ENCODE measurements at places on chromosomes 2 and 18. TPM values are rescaled to one million over a fixed set of nuclear protein-coding genes. Genes with fewer than 3 reads are reported as not detected.

- no peaks in the 10 kb centered on the region for H3K36me3 ChIP-seq
- no peak overlapping the region for H3K27ac ChIP-seq
- no peak overlapping the region for H3K4me3 ChIP-seq
Observed at GRCh38 chr2:74387346-74387745, 7.2 kb upstream of the DCTN1 start.

- H3K27me3 ChIP-seq, result no peaks in the 10 kb centered on the region
- no peak overlapping the region for H3K27ac ChIP-seq
- no peaks in the 10 kb centered on the region for H3K4me1 ChIP-seq
- no peak for DNase-seq
- no peak overlapping the region for H3K4me3 ChIP-seq
Observed at GRCh38 chr18:28015671-28016070, 161.3 kb downstream of the CDH2 start.

Gene ABCB6
- total RNA-seq, result 40.4 TPM

GRCh38 chr2:28389399-28390240, 3.0 kb upstream of the FOSL2 start:
- H3K4me1 ChIP-seq, result peaks cover 13% of the 10 kb centered on the region
- no peaks in the 10 kb centered on the region for H3K36me3 ChIP-seq
- peak overlapping the region; percentile 68 for H3K4me3 ChIP-seq
- no peaks in the 10 kb centered on the region for H3K27me3 ChIP-seq
- H3K27ac ChIP-seq, result peak overlapping the region; percentile 100

Gene SCLY
- 7.7 TPM for total RNA-seq

Gene KCNIP3
- 2.9 TPM for total RNA-seq

DNA sequence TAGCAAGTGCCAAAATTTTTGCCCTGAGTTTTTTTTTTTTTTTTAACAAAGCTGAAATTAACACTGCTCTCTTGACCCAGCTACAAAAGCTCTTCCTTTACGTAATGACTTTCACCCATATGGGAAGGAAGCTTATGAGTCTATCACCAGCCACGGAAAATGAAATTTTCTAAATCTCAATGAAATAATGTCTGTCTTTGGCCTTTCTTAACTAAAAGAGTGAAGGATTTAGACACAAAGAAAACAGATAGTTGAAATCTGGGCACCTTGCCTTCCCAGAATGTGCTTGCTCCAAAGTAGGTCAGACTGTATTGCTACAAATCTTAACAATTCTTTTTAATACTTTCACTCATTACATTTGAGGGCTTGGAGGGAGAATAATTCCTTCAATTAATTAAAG, 180.8 kb upstream of the MGAT5 start:
- H3K27me3 ChIP-seq, result no peaks in the 10 kb centered on the region
- H3K4me3 ChIP-seq, result no peak overlapping the region
- no peak for DNase-seq

- no peak for DNase-seq
- no peaks in the 10 kb centered on the region for H3K36me3 ChIP-seq
- H3K27ac ChIP-seq, result peak overlapping the region; percentile 79
- H3K4me3 ChIP-seq, result no peak overlapping the region
Observed at GRCh38 chr2:45241061-45241561, 231.9 kb upstream of the SIX2 start.

GRCh38 chr2:224260372-224261020, 141.4 kb downstream of the FAM124B start:
- no peak overlapping the region for H3K27ac ChIP-seq
- no peaks in the 10 kb centered on the region for H3K36me3 ChIP-seq
- H3K27me3 ChIP-seq, result no peaks in the 10 kb centered on the region
- no peaks in the 10 kb centered on the region for H3K4me1 ChIP-seq
- no peak for DNase-seq
- H3K4me3 ChIP-seq, result no peak overlapping the region

- H3K27ac ChIP-seq, result peak overlapping the region; percentile 99
- peak; percentile 87 for DNase-seq
- H3K36me3 ChIP-seq, result no peaks in the 10 kb centered on the region
- peak overlapping the region; percentile 95 for H3K4me3 ChIP-seq
- peaks cover 44% of the 10 kb centered on the region for H3K4me1 ChIP-seq
Observed at GRCh38 chr18:3248062-3248657, 559 bp downstream of the MYL12A start.
